ENCODE measurements at places on chromosomes 1 and 21.
A peak's percentile ranks its signal among the peaks of the same experiment; 100 is the strongest.

GRCh38 chr1:90394247-90394646, 322.9 kb downstream of the BARHL2 start:
- DNase-seq: no peak

DNA sequence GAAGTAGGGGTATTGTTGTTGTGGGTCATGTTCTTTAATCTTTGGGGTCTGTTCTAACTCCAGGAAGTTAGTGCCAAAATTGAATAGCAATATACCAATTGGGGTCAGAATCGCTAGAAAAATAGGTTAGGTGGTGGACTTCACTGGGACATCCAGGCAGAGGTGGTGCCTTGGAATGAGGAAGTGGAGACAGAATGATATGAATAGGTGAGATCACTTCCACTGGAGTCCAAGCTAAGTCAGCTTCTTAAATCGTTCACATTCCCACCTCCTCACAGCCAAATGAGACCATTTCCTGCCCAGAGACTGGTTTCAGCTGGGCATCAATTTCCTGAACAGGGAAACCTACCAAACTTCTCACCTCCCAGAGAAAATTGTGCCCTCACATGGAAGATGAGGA, 137.8 kb upstream of the RAB4A start:
- no peak for DNase-seq

DNA sequence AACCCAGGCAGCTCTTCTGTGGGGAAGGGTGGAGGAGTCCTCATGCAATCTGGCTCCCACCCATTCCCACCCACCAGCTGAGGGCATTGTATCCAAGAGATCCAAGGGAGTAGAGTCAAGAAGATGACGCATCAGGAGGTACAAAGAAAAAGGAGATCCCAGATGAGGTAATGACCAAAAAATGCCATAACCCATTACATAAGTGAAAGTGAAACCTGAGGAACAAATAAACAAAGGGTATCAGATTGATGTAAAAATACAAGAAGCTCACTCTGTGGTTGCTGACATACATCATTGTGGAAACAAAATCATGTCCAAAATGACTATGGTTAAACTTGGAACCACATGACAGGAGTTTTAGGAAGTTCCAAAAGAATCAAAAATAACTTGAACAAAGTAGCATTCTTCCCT, 42.5 kb downstream of the CCN1 start:
- DNase-seq: no peak

GRCh38 chr1:7752512-7753417, 18.3 kb upstream of the VAMP3 start:
- peak; percentile 51 for DNase-seq

- DNase-seq: no peak
These were observed 7.1 kb upstream of the ANP32E start for GRCh38 chr1:150243003-150243402.

DNA sequence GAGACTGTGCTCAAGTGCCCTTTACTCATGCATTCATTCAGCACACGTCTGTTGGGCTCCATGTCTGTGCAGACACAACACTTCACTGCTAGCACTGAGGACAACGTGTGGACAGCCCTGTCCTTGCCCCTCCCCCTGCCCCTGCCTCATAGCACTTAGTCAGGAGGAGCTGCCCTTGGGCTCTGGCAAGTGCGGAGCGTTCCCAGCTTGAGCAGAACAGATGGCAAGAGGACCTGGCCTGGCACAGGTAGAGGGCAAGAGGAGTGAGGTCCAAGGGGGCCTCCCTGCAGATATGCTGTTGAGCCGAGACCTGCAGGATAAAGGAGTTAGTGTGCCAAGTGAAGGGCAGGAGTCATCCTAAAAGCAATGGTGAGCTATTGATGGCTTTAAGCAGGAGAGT, 81.3 kb downstream of the GRIK3 start:
- DNase-seq: no peak

- DNase-seq: no peak
These were observed 297.4 kb downstream of the PBX1 start for GRCh38 chr1:164856381-164856780.

DNA sequence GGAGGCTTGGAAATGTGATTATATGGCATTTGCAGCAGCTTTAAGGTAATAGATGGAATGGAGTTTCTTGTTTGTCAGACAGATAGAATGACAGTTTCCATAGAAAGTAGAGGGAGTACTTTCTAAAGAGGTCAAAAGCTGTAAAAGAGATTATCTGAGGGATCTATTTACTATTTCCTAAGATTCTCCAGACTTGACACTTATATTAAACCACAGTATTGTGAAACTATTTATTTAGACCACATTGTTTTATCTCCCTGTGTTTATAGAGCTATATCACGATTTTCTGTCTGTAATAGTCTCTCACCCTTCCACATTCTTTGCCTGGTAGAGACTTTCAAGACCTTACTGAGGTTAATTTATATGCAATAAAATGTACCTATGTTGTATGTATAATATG, 66.7 kb downstream of the MAN1A2 start:
- no peak for DNase-seq

- no peak for DNase-seq
These were observed 1.2 kb downstream of the ATP2B4 start for GRCh38 chr1:203627851-203628200.

DNA sequence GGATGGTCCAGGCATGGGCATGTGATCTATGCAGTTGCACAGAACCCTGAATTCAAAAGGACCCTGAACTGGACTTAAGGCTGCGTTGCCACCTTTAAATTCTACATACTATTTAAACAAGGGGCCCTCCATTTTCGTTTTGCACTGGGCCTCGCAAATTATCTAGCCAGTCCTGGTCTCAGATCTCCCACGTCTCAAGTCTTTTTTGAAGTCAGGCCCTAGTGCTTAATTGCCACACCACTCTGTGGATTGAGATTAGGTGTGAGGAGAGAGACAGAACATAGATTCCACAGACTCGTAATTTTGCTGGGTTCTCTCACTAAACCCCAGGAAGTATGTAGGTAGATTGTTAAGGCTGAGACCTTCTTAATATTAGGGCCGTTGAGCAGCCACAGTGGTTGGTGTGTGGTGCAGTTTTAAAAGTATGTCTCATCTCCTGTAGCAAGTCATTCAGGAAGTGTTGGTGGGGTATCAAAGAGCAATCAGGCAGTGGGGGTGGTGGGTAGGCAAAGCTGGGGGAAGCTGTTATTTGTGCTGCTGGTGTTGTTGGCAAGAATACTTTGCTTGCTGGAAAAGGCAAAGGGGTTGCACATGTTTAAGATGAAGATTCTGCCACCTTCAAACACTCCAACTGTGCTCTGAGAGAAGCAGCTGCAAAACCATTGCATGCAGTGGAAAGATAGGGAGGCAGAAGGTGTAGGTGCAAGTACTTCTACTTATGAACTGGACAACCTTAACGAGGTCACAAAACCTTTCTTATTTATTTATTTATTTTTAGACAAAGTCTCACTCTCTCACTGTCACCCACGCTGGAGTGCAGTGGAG, 11.2 kb downstream of the CD84 start:
- peak; percentile 64 for DNase-seq

GRCh38 chr1:245313576-245313975, 158.8 kb downstream of the KIF26B start:
- no peak for DNase-seq

- DNase-seq: peak; percentile 17
These were observed 73.8 kb downstream of the UMODL1 start for GRCh38 chr21:42144679-42145568.

DNA sequence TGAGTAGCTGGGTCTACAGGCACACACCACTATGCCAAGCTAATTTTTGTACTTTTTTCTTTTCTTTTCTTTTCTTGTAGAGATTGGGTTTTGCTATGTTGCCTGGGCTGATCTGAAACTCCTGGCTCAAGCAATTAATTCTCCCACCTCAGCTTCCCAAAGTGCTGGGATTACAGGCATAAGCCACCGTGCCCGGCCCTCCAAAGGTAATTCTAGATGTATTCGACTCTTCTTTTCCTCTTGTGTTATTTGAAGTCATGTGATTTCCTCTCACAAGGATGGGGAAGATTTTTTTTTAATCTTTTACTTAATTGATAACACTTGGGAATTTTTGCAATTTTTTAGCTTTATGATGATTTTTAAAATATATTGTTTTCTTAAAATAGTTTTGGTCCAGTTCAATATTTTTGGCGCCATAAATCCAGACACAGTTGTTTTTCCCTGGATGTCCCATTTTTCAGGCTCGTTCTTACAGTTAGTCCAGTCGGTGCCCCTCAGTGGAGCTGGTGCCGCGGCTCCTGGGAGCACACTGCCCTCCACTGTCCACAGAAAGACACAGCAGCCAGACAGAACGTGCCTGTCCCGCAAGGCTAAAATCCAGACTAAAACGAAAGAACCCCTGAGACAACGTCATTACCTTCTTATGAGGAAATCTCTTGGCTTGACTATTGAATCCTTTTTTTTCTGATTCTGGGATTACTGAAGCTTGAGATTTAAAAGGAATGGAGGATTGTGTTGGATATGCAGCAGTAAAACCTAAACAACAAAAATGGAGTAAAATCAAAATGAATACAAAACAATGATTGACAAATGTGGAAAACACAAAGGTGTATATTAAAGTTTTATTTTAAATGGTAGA, 22.4 kb downstream of the STPG1 start:
- peak; percentile 39 for DNase-seq

DNA sequence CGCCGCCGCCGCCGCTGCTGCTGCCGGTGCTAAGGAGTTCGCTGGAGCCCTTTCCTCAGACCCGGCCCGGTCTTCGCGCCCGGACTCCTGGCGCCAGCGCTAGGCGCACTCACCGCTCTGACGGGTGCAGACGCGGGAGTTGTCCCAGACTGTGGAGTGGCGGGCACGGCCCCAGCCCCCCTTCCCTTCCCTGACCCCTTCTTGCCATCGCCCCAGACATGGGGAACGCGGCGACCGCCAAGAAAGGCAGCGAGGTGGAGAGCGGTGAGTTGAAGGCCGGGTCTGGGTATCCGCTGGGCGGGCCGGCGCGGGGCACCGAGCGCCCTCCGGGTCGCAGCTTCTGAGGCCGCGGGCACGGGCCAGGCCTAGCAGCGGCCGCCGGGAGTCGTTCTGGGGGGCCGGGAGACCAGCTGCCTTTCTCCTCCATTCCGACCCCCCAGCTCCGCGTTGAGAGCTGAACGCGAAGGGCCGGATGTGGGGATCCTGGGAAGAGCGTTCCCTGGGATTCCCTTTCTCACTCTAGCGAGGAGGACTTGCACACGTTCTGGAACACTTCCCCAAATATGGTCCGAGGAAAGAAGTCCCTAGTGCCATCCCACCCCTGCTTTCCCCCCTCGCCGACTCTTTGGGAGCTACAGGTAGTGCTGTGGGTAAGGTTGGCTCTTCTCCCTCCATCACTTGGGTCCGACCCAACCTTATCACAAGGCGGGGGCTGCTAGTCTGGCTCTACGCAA, 65.8 kb upstream of the PRKACB start:
- DNase-seq: no peak

GRCh38 chr21:43280949-43281633, 112.3 kb downstream of the CRYAA start:
- no peak for DNase-seq

GRCh38 chr1:113905435-113905861, 322 bp downstream of the DCLRE1B start:
- peak; percentile 9 for DNase-seq

DNA sequence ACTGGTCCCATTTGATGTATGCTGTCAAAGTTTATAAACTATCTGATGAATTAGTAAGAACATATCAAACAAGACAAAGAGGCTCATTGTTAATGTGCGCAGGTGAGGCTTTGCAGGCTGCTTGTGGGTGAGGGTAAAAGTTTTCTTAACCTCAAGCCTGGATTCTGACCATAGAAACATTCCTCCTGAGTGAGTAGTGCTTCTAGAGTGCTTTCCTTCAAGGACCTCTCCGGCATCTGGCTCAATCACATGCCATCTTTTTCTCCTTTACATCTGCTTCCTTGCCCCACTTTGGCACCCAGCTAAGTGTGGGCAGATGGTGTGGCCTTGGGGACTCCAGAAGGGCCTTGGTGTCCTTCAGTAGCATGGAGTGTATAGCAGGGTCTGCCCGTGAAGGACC, 104.0 kb downstream of the ROR1 start:
- DNase-seq: no peak

- DNase-seq: no peak
These were observed 91.0 kb upstream of the TMEM51 start for GRCh38 chr1:15062479-15063099.

DNA sequence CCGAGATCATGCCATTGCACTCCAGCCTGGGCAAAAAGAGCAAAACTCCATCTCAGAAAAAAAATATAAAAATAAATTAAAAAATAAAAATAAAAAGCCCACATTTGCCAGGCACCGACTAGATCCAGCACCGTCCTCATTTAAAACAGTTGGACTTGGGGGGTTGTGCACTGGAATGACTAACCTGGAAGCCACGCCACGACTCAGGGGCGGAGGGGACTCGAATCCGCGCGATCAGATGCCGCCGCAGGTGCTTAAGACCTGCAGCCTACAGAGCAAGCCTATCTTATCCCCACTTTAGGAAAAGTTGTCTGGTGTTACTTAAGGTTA, 38.5 kb downstream of the ZBTB8OS start:
- no peak for DNase-seq

DNA sequence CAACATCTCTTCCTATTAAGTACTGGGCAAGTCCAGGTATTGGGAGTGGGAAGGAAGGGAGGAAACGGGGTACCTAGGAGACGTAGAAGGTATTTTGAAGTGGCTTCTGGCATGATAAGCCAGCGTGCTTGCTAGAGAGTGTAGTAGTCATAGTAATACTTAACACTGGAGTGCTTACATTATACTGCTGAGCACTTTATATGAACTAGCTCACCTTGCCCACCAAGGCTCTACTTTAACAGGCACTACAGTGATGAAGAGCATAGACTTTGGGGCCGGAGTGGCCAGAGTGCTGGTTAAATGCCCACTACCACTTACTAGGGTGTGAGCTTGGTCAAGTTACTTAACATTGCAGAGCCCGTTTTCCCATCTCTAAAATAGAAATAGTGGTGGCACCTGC, 61.7 kb downstream of the ACP6 start:
- no peak for DNase-seq

- no peak for DNase-seq
These were observed 47.8 kb upstream of the PRDM2 start for GRCh38 chr1:13652238-13652637.

DNA sequence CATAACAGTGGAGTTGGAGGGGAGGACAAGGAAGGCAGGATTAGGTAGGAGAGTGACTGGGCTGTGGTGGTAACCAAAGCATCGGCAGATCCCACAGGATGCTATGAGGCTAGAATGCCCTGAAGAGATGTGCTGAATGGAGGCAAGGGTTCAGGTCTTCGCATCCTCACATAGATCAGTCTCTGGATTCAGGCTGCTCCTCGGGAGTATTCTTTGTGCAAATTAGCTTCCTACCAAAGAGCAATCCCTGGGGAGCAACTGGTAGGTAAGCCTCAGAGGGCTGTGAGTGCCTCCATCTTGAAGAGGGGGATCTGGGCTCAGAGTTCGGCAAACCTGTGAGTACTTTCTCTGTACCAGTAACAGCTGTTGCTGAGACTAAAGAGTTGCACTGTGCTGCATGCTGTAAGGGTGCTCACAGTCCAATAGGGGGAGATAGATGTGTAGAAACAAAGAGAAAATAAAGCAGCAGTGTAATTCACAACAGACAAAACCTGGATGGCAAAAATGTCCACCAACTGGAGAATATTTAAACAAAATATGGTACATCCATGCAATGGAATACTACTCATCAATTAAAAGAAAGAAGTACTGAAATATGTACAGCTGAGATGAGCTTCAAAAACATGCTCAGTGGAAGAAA, 322.4 kb upstream of the DEPDC1 start:
- no peak for DNase-seq

GRCh38 chr1:20093940-20094391, 24.0 kb downstream of the PLA2G5 start:
- no peak for DNase-seq
